Stimulated activated CD8-positive, alpha-beta memory T cell treated with anti-CD3 and anti-CD28 coated beads, Interleukin-15, amount 100 ng/mL, for 4 hours (primary cell): ENCODE measurements at places on chromosomes 4 and X.

DNA sequence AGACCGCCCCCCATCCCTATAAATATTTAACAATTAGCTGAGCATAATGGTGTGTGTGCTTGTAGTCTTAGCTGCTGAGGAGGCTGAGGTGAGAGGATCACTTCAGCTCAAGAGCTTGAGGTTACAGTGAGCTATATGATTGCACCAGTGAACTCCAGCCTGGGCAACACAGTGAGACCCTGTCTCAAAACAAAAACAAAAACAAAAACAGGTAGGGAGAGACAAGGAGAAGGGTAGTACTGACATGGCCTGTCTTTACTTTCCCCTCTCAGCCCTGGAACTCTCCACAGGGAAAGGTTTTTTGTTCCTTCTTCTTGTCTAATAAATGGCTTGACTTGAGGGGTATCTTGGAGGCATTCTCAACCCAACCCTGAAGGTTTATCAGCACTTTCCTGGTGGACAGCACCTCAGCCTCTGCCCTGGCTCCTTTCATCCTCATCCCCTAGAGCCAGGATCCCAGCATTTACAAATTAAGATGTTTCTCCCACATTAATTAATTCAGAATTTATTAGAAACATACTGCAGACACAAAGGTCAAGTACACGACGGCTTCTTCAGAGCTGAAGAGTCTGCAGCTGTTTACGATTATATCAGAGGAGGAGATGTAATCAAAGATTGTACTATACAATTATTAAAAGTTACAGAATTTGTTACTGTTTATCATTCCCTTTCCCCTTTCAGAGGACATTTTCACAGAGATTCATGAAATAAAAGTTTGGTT lies 131.8 kb downstream of the AFF1 start:
- no peak for DNase-seq

GRCh38 chr4:25914670-25915352 lies 791 bp downstream of the SMIM20 start:
- DNase-seq: no peak

GRCh38 chr4:165874791-165875371 lies 1.8 kb downstream of the TLL1 start:
- no peak for DNase-seq

- no peak for DNase-seq
Measured at GRCh38 chrX:57573754-57574153, 18.1 kb upstream of the ZXDB start.

DNA sequence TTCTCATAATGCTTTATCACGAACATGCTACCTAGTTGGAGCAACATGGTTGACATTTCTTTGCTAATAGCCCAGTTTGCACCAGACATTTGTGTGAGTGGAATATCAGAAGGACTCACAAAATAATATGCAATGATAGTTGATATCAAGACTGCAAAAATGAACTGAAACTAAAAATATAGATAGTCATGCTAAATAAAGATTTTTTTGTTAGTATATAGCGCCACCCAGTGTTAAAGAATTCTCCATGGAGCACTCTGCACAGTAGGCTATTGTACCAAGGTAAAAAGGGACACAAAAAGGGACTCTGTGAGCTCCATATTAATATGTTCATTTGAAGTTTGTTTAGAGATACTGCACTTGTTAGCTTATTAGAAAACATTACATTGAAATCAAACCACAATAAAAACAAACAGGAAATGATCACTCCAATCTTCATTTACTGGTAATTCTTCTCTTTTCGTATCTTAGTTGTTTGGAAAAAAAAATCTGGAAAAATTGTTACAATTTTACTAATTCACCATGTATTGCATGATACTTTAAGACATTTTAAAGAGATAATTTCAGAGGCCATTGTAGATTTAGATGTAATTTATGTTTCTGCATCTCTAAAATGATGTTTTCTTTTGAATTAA lies 1509.6 kb downstream of the ADGRL3 start:
- DNase-seq: no peak

DNA sequence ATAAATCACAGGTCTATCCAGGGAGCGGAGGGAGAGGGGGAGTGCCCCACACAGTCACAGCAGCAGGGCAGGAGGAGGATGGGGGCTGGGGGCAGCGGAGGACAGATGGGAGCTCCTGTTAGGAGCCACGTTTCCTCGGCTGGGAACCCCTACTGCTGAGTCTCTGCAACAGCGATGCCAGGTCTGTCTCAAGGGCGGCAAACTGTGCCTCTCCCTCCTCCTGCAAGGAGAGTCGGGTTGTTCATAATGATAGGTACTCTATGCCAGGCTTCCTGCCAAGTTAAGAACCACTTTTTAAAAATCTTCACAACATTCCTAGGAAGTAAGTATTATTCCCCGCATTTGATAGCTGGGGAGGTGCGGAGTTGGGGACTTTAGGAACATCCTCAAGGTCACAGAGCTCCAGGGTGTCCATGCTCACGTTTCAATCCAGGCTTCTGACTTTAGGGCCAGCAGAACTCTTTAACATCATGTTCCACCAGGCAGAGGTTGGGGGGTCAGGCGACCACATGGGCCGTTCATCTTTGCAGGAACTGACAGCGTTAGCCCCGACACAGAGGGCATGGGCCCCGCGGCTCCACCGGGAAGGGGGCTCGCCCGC lies 98.3 kb upstream of the MAML3 start:
- DNase-seq: no peak

DNA sequence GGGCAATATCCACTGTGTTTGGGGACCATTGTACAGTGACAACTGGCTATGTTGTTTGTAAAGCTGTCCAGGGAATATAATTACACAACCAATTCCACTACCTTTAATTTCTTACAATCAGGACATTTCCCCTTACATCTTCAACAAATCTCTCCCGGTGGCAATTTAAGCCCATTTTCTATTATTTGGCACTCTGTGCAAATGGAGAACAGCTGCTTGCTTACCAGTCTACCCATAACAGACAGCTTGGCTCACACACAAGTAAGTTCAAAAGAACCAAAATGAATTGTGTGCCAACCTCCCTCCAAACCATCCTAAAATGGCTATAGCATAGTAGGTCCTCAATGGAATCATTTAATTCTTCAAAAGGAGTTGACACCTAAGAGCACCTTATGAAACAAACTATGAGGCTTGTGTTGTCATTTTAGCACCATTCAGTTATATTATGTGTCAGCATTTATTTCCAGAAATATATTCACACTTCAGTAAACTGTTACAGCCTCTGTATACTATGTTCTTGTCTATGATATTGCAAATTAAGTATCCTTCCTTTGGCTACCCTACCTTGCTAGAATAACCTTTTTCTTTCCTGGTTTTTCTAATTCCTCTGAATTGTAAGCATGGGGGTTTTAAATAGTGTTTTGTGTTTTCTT lies 18.4 kb downstream of the GABRA4 start:
- no peak for DNase-seq

DNA sequence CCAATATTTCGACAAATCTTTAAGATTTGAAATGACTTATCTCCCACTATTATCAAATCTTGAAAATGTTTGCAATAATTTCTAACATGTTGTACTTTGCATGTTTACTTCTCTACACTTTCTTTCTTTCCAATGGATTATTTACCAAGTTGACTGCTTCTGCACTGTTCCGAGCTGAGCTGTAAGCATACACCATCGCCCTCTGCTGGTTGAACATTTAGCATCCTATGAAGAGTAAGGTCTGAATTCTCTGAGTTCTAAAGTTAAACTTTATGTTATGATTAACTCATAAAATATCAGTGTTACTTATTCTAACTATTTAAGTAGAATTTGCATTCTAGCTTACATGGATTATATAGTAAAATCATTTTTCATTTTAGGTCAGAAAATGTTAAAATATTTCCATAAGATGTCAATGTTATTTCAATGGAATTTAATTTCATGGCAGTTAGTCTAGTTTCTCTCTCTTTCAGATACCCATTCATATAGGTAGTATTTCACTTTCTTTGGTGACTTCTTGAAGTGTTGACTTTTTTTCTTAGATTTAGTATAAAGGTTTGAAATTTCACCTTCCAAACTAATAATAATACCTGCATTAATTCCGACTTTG lies 137.4 kb downstream of the DKK2 start:
- DNase-seq: no peak

- no peak for DNase-seq
Measured at GRCh38 chrX:115581759-115582615, 21.0 kb downstream of the PLS3 start.

- DNase-seq: no peak
Measured at GRCh38 chrX:69082055-69082752, 83.0 kb downstream of the PJA1 start.

DNA sequence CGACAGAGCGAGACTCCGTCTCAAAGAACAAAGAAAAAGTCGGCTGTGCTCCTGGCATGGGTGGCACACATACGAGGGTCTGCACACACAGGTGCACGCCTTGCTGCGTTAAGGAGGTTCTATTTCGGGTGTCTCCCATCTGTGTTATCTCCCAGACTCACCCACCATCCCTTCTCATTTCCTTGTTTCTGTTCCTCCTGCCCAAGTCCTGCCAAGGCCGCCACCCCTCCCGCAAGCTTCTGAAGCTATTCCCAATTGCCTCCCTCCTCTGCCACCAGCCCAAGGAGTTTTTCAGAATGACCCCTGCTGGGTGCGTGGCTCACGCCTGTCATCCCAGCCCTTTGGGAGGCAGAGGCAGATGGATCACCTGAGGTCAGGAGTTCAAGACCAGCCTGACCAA lies 6.0 kb upstream of the IL3RA start:
- no peak for DNase-seq

DNA sequence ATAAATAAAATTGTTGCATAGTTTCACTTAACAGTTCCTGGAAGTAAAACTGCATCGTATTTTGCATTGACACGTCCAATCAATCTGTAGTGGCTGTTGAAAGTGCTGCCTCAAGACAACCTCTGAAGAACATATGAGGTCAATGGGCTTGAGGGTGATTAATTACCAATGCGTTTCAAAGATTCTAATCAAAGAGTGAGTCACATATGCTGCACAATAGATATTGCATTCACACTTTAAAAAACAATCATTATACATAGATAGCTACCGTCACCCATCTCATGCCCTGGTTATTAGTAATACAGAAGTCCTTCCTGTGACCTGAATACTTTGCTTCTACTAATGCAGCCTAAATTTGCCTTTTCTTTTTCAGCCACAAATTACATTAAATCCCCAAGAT lies 743.3 kb upstream of the SLIT2 start:
- DNase-seq: no peak

DNA sequence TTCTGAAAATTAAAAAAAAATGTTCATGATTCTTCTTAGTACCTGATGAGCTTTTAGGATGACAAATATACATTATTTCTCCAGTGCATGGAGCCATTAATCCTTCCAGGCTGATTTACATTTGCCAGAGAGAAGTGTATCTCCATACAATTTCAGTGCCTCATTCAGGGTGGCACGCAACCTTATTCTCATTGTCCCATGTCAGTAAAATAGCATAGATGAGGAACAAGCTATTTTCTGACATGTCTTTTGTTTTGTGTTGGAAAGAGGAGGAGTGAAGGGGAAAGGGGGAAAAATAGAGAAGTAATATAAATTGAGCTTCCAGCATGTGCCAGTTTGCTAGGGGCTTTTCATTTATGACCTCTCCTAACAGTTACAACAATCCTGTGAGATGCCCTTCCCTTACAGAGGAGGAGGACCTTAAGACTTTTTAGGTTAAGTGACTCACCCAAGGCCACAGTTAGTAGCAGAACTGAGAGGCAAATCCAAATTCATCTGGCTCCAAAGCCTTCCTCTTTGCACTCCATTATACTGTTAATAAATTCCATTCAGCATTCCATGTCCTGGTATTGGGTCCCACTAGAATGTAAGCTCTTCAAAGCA lies 274.8 kb upstream of the GPC4 start:
- no peak for DNase-seq

DNA sequence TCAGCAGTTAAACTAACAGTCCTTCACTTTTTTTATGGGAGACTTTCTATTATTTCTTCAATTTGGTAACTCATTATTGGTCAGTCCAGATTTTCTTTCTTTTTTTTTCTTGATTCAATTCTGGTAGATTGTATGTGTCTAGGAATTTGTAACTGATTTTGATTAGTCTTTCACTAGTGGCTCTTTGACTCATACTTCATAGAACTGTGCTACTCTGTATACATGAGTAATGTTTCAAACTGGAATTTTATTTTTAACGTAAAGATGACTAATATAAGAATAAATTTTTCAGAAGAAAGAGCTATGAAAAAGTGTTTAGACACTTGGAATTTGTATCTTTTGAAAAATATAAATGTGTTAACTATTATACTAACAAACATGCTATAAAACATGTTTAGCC lies 813.0 kb downstream of the TRAM1L1 start:
- no peak for DNase-seq
